Hematopoietic multipotent progenitor cell treated with erythropoietin and hydrocortisone succinate and interleukin-3 and kit ligand, for 6 days (in vitro differentiated cells): ENCODE measurements at places on chromosomes 11 and 22.

DNA sequence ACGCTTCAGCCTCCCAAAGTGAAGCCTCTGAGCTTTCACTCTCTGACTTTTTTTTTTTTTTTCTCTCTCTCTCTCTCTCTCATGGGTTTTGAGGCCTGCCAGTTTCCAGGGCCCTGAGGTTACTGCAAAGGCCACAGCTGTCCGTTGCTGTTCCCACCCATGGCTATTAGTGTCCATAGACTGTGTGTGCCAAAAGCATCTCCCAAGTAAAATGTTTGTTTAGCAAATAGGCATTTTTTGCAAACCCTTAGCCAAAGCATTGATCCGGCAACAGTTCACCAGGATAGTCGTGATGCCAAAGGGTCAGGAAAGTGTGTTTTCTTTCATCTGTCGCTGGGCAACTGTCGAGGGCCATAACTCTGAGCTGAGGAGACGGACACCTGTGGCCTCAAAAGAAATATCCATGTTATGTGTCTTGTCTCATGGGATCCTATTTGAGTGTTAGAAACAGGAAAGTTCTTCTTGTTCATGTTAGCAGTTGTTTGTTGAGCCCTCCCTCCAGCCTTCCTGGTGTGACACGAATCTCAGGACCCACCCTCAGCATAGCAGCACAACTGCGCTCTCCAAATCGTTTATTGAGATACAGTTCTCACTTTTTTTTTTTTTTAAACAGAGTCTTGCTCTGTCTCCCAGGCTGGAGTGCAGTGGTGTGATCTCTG lies 18.4 kb downstream of the FADS2 start:
- no peak for DNase-seq

DNA sequence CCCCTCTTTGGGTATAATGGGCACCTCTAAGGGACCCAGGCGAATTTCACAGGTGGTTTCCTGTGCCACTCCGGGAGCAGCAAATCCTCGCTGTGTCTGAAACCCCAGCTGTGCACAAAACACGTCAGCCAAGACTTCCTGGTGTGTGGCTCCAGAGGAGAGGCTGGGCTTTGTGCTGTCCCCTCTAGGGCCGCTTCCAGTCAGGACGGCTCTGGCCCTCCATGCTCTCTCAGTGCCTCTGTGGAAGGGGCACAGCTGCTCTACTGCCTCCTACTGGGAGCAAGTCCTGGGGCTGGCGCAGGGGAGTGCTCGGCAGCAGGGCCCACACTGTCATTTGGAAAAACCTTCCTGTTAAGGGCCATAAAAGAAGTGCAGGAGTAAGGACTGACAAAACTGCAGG lies 23.7 kb upstream of the ARFGAP3 start:
- no peak for DNase-seq

- DNase-seq: no peak
These were observed 31.5 kb upstream of the TSPAN18 start for GRCh38 chr11:44695169-44695833.

- DNase-seq: no peak
These were observed 13.2 kb upstream of the BBS1 start for GRCh38 chr11:66497206-66497605.

- DNase-seq: no peak
These were observed 32.4 kb downstream of the TMEM225 start for GRCh38 chr11:123853038-123853437.

GRCh38 chr11:132607575-132607974 lies 924.7 kb downstream of the OPCML start:
- no peak for DNase-seq

GRCh38 chr11:2380807-2381350 lies 3.8 kb downstream of the CD81 start:
- DNase-seq: no peak

GRCh38 chr11:35937700-35938099 lies 6.2 kb upstream of the LDLRAD3 start:
- no peak for DNase-seq

- DNase-seq: no peak
These were observed 17.0 kb downstream of the KCNE3 start for GRCh38 chr11:74450318-74450717.

DNA sequence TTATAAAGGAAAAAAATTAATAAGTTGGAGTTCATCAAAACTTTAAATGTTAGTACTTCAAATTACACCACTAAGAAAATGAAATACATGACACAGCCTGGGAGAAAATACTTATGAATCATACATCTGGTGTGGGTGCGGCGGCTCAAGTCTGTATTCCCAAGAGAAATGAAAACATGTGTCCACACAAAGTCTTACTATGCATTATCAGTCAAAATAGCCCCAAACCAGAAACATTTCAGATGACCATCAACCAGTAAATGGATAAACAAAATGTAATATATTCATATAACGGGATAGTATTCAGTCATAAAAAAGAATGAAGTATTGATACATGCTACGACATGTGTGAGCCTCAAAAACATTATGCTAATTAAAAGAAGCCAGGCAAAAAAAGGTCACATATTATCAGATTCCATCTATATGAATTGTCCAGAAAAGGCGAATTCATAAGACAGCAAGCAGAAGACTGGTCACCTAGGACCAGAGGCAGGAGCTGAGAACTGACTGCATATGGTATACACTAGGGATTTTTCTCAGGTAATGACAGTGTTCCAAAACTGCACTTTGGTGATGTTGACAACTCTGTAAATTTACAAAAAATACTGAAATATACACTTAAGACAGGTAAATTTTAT lies 5.3 kb upstream of the AKIP1 start:
- DNase-seq: no peak

- DNase-seq: no peak
These were observed 45.2 kb upstream of the EHF start for GRCh38 chr11:34575671-34576070.

GRCh38 chr11:86136538-86136937 lies 67.7 kb upstream of the PICALM start:
- no peak for DNase-seq

- peak; percentile 50 for DNase-seq
These were observed at the start of gene TMEM25 for GRCh38 chr11:118530683-118531596. TMEM25 (plus strand) TSS chr11:118531192; CDS start chr11:118531802, 610 bp downstream.

- peak; percentile 75 for DNase-seq
These were observed 1.7 kb downstream of the PICALM start for GRCh38 chr11:86067009-86067850.

DNA sequence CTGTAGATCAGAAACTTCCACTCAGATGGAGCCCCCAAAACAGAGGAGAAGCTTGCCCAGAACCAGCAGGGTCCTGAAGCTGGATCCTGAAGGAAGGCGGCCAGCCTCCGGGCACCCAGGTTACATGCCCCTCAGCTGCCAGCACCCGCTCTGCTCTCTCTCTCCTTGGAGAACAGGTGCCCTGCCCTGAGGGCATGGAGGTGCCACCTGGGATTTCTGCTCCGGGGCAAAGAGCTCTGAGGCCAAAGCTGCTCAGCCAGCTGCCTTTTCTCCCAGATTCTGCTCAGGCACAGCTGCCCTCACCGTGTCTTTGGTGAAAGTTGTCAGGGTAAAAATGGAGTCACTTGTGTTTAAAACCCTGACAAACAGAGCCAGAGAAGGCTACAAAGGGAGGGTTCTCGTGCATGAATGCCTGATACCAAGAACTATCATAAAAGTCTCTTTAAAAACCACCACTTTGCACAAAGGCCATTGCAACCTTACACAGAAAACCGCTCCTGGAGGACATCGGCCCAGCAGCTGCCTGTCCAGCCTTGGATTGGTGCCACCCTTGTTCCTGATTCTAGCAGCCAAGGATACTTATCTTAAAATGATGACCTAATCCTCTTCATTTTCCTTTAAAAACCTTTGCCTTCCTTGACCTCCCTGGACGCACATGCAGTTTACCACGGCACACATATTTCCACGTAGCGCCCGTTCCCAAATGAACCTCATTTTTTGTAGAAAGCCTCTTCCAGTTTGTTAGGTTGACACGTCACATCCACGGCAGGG lies 140.0 kb downstream of the CACNA1I start:
- no peak for DNase-seq

- DNase-seq: peak; percentile 81
These were observed 34.3 kb downstream of the TSPAN18 start for GRCh38 chr11:44760917-44761550.

- DNase-seq: no peak
These were observed 76.6 kb downstream of the WT1 start for GRCh38 chr11:32358729-32359128.

- DNase-seq: no peak
These were observed 4.8 kb downstream of the SLC35C1 start for GRCh38 chr11:45809456-45810395.

DNA sequence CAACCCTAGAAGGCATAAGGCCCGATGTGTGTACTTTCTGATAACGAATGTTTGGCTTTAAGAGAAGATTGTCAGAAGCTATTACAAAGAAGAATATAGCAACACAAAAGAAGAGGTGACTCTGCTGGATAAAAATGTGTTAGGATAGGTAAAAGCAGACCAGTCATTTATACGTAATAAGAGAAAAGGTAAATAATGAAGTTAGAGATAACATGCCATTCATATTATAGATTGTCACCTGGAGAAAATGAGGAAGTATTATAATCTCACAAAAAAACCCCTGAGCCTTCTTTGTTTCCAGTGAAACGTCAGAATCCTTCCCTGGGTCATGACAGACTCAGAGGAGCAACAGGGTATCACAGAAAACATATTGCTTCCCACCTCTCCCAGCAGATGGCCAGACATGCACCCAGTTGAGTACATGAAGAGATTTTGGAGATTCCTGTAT lies 36.1 kb downstream of the PPFIA1 start:
- peak; percentile 24 for DNase-seq

- DNase-seq: no peak
These were observed 22.2 kb downstream of the DKK3 start for GRCh38 chr11:11985954-11986949.

GRCh38 chr11:57116654-57117053 lies 65.1 kb upstream of the LRRC55 start:
- peak; percentile 71 for DNase-seq

DNA sequence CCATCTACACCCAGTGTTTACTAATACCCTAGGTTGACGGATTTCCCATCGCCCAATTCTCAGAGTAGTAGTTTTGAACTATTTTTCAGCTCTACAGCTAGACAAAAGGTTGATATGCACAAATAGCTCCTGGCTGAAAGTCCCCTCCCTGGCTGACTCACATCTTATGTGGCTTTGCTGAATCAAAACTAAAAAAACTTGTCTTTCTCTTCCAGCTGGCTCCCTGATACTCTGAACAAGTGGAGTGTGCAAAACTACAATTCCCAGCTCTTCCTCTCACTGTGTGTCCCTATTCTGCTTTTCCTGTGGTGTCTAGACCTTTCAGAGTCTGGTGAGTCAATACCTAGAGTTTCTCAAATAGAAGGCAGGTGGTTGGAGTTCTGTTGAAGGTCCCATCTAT lies 12.7 kb upstream of the LARGE1 start:
- no peak for DNase-seq
